Stomach (tissue), 19 donors: ENCODE measurements at places on chromosomes 5 and 9.

DNA sequence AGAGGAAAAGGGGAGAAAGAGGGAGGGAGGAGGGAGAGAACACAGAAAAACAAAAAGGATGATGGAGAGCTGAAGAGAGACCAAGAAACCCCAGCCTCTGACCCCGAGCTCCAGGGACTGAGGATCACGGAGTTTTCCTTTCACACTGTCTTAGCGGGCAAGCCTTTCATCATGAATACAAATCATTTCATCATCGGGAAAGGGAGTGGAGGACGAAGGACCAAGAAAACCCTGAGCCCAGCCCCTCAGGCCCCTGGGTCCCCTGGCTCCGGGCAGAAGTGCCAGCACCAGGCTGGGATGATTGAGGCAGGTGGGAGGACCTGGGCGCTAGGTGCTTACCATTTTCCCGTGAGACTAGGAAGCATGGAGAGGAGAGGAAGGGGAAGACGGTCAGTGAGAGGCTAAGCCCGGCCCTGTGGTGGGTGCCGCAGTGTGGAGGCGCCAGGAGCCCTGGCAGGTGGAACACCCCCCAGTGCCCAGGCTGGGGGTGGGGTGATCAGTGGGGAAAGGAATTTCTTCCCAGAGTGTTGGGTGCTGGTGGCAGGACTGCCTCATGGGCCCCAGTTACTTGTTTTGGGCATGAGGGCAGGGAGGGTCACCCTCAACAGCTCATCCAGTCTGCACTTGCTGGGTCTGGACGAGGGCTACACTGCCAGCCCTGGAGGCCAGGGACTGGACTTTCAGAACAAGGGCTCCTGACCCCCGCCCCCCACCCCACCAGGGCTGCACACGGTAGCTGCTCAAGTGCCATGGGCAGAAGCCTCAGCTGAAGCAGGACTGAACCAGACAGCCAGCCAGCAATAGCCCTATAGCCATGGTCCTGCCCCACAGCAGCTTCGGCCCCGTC is 49.0 kb upstream of the SARDH start:
- no peak for DNase-seq

- no peak for DNase-seq
Observed at GRCh38 chr9:4086119-4087090, 213.5 kb downstream of the GLIS3 start.

- no peak for DNase-seq
Observed at GRCh38 chr5:5291357-5291756, 131.1 kb upstream of the ICE1 start.

DNA sequence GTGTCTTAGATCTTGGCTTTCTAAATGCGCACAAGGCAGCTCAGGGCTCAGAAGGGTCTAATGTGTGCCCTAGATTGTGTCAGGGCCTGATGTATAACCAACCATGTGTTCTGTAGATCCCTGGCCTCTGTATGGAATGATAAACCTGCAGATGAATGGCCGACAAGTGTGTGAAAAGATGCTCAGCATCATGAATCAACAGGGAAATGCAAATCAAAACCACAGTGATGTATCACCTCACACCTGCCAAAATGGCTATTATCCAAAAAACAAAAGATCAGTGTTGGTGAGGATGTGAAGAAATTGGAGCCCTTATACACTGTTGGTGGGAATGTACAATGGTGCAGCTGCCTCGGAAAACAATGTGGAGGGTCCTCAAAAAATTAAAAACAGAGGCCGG is 489.8 kb downstream of the SEMA5A start:
- DNase-seq, result no peak

DNA sequence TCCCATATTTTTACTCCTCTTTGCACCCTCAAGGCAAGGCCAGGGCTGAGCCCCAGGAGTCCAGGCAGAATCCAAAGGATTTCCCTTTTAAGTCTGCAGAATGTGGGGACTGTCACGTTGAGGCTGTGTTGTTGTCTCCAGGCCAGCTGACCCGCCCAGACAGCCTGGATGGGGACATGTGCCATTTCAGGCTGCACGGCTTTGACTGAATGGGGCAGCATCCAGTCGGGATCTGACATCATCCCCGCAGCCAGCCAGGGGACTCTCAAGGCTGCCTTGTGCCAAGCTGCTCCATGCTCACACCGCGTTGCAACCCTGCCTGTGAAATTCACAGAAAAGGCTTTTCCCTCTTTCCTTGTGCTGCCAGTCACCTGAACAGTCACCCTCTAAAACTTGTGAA is 2.2 kb upstream of the ZNF366 start:
- DNase-seq, result no peak

DNA sequence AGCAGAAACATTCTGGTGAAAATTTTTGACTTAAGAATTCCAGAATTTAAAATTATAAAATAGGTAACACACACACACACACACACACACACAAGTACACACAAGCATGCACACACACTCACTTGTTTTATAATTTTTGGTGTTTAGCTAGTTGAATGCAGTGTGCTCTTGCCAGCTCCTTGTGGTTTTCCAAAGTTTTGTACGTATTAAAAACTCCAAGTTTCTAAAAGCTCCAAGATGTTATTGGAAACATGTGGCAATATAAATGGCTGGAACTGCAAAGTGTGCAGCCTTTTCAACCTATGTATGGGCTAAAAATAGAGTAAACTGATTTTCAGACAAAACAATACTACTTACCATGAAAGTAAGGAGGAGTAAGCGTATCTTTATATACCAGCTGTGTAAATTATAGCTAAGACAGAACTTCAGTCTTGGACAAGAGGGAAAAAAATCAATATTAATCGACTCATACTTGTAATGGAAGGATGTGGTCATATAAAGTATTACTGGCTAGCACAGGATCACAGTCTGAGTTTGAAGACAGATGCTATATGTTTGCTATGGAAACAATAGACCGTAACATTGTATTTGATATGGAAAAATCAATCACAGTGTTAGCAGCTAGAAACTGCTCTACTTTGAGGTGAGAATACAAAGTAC is 727.1 kb upstream of the GRAMD2B start:
- DNase-seq, result no peak

DNA sequence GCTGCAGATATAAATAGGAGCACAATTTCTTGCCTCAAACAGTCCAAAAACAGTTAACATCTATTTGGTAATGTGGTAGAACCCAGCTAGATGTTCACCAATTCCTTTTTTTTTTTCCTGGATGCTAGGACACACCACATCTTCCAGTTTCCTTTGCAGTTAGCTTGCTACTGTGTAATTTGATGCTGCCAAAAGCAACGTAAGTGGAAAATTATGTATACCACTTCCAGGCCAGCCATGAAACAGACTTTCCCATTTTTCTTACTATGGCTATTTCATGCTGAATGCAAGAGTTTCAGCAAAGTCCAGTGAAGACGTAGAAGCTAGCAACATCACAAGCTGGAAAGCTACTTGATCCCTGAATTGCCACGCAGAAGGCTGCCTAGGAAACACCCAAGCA is 667.2 kb downstream of the TLE1 start:
- DNase-seq, result no peak

DNA sequence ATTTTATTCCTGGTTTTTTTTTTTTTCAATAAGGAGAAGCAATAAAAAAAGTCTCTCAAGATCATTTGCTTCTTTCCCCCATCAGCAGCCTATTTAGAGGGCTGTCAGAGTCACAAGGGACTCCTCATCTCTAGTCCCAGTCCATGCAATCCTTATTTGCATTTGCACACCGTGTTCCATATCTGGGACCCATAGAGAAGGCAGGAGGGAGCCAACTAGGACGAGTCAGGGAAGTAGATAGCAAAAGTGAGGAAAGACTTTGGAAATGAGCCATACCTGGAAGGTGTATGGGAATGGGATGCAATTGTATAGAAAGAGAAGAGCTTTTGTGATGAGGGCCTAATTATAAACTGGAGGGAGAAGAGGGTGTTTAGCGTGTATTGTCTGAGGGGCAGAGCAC is 160.0 kb downstream of the PIK3R1 start:
- DNase-seq, result no peak
